Activated effector memory CD4-positive, alpha-beta T cell treated with Interleukin-2 at 50 U/mL for 16 hours (primary cell): ENCODE measurements at places on chromosomes 5 and 9.
A peak's percentile ranks its signal among the peaks of the same experiment; 100 is the strongest.

DNA sequence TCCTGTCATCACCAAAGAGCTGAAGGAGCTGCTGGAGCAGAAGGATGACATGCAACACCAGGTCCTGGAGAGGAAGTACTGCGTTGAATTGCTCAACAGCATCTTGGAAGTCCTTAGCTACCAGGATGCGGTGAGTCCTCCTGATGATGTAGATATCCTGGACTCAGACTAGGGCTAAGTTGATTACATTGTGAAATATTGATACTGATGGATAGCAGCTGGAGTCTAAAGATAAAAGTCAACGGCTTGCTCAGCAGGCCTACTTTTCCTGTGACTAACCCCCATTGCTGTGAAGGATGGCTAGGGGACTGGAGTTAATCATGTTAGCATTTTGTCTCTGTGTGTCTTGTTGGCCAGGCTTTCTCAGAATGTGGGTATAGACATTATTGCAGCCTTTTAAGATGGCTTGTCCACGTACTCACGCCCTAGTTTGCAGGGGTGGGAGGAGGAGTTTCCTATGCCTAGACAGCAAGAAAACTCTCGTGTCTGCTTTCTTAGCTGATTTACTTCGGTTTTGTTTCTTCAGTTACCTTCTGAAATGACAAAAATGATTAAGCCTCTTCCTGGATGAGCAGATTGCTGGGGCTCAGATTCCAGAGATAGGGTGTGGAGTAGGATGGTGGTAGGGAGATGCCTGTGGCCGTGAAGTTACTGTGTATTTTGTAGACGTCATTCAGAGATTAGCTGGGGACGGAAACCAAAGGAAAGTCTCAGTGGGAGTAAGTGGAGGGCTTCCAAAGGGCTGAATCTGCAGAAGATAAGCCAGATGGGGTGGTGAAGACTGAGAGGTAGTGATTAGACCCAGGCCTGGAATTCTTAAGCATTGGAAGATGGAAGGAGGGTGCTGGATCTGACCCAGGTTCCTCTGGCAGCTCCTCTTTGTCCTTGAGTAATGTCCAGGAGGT, 166.3 kb downstream of the DOCK2 start:
- DNase-seq, result no peak

DNA sequence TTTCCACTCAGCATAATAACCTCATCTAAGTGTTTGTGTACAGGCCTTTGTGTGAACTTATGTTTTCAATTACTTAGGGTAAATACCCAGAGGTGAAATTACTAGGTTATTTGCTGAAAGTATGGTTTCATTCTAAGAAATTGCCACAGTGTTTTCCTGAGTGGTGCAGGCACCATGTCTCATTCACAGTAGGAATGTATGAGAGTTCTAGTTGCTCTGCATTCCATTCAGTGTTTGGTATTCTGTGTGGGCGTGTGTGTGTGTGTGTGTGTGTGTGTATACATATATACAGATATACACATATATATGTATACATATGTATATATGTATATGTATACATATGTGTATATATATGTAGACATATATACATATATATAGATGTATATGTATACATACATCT, 8.8 kb upstream of the SVEP1 start:
- no peak for DNase-seq

- DNase-seq, result no peak
Measured at GRCh38 chr5:87394411-87395165, 18.1 kb downstream of the CCNH start.

- no peak for DNase-seq
Measured at GRCh38 chr9:15641291-15641690, 88.4 kb downstream of the CCDC171 start.

- DNase-seq, result no peak
Measured at GRCh38 chr5:179729303-179729702, 3.3 kb upstream of the MAML1 start.

DNA sequence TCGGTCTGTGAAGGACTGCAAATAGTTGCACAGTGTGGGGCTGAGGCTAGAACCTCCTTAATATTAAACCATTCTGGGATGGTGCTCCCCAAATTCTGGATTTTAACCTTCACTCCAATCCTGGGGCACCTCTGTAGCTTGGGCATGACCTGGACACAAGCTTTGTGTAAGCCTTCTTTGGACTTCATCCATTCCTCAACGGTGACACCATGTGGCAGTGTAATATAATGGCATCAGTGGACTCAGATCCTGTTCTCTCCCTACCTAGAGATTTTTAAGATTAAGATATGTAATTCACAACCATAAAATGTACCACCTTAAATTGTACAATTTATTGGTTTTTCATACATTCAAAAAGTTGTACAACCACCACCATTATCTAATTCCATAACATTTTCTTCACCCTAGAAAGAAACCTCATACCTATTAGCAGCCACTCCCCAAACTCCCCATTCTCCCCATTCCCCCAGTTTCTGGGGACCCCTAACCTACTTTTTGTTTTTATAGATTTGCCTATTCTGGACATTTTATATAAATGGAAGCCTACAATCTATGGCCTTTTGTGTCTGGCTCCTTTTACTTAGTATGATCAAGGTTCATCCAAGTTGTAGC, 4.8 kb upstream of the PLGRKT start:
- DNase-seq, result no peak

DNA sequence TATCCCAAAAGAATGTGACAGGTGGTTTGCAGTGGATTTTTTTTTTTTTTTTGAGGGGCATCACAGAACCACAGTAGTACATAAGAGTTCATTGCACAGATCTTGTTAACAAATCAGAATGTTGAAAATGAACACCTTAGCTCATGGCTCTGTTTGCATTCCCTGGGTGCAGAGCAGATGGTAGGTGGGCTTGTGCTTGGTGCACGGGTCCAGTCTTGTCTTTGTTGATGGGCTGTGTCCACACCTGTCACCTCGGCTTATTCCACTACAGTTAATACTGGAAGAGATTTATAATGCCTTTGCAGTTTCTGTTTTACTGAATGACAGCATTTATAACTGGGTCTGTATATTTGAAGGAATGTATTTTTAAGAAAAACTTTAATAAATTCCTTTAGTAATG, 146.6 kb downstream of the KDM4C start:
- DNase-seq, result no peak

- no peak for DNase-seq
Measured at GRCh38 chr5:13346401-13346800, 598.1 kb downstream of the DNAH5 start.

GRCh38 chr9:97703437-97704344, 6.6 kb upstream of the XPA start:
- no peak for DNase-seq

DNA sequence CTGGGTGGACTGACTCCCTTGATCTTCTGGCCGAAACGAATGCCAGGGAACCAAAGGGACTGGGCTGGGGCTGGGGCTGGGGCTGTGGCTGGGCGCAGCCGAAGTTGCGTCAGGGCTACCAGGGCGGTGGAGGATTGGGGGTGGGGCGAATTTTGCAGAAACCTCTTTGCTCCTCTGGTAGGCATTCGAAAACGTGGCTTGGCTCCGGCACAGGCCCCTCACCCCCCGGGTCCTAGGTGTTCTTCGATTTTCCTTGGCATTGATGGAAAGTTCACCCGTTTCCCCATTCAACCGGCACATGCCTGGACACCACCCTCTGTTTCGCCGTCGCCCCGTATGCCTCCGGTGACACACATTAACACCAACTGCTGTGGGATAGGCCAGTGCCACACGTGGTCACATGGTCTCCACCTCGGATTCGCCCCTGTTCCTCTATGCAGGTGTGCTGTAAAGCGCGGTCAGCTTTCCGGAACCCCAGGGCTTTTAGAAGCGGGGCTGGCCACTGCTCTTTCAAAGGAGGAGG, 477.1 kb downstream of the SPATA31A7 start:
- DNase-seq, result no peak

DNA sequence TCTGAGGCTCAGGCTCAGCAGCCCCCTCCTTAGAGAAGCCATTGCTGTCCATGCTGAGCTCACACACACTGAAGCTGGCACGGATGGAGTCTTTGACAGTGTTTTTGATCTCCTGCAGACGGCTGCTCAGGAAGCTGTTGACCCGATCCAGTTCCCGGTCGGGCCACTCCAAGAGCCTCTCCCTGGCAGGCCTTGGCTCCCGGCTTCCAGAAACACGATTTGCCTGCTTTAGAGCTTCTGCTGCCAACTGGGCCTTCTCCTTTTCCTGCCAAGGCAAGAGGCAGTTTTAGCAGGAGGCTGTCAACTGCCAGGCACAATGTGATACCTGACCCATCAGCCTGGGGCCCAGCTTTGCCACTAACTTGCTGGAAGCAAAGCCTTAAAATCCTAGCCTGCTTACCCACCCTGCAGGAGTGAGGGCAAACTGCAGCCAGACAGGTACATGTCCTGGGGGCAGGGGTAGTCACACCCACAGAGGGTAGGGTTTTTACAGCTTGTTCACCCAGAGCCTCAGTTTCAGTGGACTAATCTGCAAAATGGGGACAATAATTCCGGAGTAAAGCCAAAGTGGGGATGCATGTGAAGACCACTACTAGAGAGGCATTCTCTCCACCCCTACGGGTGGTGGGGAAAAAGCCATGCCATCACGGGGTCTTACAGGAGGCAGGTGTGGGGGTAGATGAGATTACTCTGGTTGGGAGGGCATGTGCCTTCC, 8.3 kb upstream of the DDX41 start:
- no peak for DNase-seq

GRCh38 chr9:135592331-135592590, 30.7 kb downstream of the PAEP start:
- no peak for DNase-seq

GRCh38 chr5:174514325-174514724, 210.1 kb upstream of the MSX2 start:
- DNase-seq, result no peak

GRCh38 chr9:93143830-93144530, 9.9 kb upstream of the NINJ1 start:
- peak; percentile 71 for DNase-seq

- no peak for DNase-seq
Measured at GRCh38 chr9:79868567-79869189, 296.9 kb downstream of the TLE4 start.

GRCh38 chr5:107564931-107565372, 105.8 kb downstream of the EFNA5 start:
- DNase-seq, result no peak

- DNase-seq, result no peak
Measured at GRCh38 chr9:99349870-99350269, 127.8 kb downstream of the SEC61B start.

- no peak for DNase-seq
Measured at GRCh38 chr9:32574858-32575257, 1.9 kb upstream of the NDUFB6 start.

DNA sequence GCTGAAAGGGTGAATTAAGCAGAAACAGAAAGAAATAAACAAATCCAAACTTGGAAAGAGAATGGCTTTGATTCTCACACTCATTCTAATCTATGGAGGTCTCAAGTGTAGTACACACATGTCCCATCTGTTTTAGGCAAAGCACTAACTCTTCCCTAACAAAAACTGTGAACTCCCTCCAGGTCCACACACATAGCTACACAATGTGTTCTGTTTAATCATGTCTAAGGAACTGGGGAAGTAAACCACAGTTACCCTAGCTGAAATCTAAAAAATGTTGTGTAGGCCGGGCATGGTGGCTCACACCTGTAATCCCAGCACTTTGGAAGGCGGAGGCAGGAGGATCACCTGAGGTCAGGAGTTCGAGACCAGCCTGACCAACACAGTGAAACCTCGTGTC, 118.7 kb upstream of the FST start:
- DNase-seq, result no peak

DNA sequence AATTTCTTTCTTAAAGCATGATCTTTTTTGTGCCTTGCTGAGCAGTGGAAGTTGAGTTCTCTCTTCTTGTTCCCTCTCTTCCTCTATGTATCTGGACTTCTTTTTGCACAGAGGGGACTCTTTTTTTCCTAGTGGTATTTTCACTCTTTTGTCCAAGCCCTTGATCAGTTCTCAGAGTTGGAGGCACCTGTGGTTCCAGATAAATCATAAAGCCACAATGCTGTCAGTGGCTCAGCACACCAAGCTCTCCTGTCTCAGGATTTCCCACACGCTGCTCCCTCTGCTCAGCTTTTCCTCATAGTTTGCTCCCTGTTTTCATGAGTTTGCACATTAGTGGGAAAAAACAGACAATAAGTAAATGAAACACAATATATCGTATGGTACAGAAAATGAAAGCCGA, 110.3 kb upstream of the ZNF608 start:
- DNase-seq, result no peak

- DNase-seq, result no peak
Measured at GRCh38 chr5:53323943-53324642, 156.3 kb upstream of the FST start.

DNA sequence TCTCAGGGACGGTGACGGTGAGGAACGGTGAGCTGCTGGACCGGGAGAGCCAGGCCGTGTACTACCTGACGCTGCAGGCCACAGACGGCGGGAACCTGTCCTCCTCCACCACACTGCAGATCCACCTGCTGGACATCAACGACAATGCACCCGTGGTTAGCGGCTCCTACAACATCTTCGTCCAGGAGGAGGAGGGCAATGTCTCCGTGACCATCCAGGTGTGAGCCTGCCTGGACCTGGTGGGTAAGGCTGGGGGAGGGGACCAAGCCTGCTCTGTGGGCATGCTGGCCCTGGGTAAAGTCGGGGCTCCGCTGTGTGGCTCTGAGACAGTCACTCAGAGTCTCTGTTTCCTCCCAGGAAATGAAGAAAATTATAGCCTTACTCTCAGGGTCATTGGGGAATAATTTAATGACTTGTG, 29.3 kb downstream of the CDHR2 start:
- DNase-seq, result peak; percentile 22

GRCh38 chr9:105114318-105114717, 130.1 kb upstream of the SLC44A1 start:
- no peak for DNase-seq

DNA sequence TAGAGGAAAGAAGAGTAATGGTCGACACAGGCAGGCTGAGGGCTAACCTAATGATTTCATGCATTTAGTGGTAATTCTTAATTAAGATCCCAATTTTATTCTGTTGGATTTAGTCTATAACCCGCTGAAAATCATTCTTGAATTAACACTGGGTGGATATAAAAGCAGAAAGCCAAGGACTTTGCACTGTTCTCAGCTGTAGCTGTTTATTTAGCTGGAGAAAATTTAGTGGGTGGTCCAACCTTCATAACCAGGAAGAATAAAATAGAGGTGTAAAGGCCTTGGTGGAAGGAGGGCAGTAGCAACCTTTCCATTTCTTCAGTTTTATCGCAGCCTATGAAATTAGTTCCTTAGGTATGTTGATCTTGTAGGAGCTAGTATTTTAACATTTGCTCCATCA, 92.3 kb downstream of the GHR start:
- DNase-seq, result no peak

DNA sequence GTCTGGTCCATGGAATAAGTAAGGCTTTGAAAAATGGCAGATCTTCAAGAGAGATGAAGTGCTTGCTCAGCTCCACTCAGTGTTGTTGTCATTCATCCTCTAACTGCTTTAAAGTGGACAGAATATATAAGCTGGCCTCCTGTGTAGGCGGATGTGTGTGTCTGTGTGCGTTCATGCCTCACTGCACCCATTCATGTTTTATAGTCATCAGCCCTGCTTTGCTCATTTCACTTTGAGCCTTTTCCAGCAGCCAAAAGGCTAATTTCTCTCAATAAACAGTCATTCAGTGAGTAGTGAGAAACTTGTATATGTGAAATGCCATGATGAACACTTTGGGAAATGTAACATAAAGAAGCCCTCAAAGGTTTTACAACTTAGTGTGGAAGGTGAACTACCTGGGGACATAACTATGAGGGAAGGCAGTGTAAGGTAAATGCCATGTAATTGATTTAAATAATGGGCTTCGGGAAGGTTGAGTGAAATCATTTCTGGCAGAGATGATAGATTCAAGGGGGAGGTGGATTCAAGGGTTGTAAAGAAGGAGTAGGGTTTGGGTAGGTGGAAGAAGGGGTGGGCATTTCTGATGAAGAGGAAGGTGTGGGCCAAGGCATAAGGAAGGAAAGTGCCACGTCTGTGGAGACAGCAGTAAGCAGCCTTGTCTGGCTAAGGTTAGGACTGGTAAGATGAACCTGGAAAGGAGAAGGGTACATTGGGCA, 15.7 kb downstream of the TTC23L start:
- no peak for DNase-seq
